ENCODE measurements at places on chromosomes 11 and 22. TPM values are rescaled to one million over a fixed set of nuclear protein-coding genes. Genes with fewer than 3 reads are reported as not detected.

DNA sequence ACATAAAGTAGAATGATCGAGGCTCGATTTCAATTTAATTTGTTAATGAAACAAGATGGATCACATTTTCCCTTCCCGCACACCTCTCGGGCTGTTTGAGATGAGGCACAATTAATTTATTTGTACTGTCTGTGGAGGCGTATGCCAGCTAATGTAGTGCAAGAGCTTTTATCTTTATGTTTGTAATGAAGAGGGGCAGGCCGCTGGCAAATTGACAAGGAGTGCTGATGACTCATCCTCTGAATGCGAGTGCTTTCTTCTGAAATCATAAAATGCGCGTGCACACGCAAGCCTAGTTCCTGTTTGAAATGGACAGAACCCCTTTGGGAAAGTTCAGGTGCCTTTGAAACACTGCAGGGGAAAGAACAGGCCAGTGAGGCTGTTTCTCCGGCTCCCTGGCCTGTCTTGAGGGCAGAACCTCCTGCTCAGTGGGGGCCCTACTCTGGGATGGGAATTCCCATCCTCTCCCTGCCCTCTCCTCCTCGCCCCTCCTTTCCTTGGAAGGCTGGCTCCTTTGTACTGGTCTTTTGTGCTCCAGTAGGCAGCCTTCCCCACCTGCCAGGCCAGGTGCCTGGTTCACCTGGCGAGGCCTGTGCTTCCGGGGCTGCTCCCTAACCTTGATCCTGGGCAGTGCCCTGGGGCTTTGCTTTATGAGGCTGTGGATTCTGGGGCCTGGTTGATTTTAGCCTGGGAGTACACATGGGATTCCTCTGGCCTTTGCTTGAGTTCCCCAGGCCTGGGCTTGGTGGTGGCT, 50.3 kb downstream of the TEAD1 start:
- DNase-seq, result no peak

GRCh38 chr11:127651888-127652221, 651.3 kb upstream of the KIRREL3 start:
- DNase-seq, result no peak

DERL3 gene
- total RNA-seq, result 9.6 TPM

GRCh38 chr11:77346906-77347603, 45.6 kb upstream of the GDPD4 start:
- DNase-seq, result no peak

DNA sequence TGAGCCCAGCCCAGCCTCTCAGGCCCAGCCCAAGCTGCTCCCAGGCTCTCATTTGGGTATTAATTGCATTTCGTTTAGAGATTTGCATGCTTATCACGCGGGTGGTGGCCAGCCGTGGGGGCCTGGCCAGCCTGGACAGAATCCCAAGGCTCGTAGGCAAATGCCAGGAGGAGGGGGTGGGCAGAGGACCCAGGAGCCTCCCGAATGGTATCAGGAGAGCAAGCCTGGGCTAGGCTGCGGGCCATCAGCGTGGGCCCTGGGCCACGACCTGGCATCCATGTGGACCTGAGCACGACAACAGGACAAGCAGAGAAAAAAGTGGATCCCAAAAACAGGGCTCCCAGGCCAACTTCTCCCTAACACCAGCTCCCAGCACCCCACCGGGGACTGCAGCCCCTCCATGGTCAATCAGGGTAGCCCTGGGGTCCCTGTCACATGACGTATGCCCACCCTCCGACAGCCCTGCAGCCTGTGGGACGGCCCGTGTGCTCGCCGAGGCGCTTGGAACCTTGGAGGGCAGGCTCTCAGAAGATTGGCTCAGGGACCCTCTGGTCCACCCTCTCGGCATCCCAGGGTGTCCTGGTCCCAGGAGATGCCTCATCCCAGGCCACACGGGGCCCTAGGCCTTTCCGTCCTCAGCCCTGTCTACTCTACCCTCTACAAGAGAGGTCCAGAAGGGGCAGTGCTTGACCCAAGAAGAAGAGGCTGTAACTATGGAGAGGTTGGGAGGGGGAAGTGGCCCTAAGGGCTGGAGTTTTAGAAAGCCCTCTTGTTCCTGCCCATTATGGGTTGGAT, 8.8 kb downstream of the ASCL2 start:
- DNase-seq, result no peak

PYGM gene
- total RNA-seq, result 3.8 TPM

- DNase-seq, result no peak
Measured at GRCh38 chr11:106457727-106458126, 380.3 kb downstream of the AASDHPPT start.

GRCh38 chr11:125401746-125402145, 94.3 kb downstream of the FEZ1 start:
- DNase-seq, result no peak

PTPRCAP gene
- 351 TPM for total RNA-seq

- DNase-seq, result no peak
Measured at GRCh38 chr22:44146088-44146861, 34.5 kb upstream of the PARVG start.

DNA sequence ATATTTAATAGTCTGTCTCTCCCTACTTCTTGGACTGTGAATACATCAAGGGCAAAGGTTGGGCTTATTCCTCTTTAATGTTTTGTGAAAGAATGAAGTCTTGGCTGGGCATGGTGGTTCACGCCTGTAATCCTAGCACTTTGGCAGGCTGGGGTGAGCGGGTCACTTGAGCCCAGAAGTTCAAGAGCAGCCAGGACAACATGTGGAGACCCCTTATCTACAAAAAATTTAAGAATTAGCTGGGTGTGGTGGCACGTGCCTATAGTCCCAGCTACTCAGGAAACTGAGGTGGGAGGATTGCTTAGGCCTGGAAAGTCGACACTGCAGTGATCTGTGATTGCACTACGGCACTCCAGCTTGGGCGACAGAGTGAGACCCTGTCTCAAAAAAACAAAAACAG, 20.2 kb downstream of the RNF121 start:
- no peak for DNase-seq

DNA sequence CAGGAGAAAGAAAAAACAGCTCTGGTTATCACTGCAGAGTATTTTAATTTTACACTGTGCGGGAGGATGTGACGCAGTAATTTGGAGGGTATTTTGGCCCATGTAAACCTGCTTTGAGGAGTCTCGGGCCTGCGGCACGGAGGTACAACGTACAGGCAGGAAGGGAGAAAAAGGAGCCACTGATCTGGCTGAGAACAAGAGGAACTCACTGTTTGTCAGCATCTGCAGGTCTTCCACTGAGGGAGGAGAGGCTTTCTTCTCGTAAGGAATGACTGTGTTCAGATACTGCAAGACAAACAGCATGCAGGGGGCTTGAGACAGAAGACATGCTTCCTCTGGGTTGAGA, 44.0 kb downstream of the FEZ1 start:
- DNase-seq, result no peak

- DNase-seq, result no peak
Measured at GRCh38 chr11:12705874-12706273, 31.7 kb downstream of the TEAD1 start.

GRCh38 chr11:122362381-122362780, 246.4 kb upstream of the BLID start:
- DNase-seq, result no peak

GRCh38 chr11:83157594-83158356, 844 bp downstream of the PCF11 start:
- DNase-seq, result peak; percentile 69

KIRREL3 gene
- total RNA-seq, result not detected

- no peak for DNase-seq
Measured at GRCh38 chr11:121368364-121369240, 76.0 kb downstream of the SC5D start.

CATSPERZ gene
- total RNA-seq, result not detected

DNA sequence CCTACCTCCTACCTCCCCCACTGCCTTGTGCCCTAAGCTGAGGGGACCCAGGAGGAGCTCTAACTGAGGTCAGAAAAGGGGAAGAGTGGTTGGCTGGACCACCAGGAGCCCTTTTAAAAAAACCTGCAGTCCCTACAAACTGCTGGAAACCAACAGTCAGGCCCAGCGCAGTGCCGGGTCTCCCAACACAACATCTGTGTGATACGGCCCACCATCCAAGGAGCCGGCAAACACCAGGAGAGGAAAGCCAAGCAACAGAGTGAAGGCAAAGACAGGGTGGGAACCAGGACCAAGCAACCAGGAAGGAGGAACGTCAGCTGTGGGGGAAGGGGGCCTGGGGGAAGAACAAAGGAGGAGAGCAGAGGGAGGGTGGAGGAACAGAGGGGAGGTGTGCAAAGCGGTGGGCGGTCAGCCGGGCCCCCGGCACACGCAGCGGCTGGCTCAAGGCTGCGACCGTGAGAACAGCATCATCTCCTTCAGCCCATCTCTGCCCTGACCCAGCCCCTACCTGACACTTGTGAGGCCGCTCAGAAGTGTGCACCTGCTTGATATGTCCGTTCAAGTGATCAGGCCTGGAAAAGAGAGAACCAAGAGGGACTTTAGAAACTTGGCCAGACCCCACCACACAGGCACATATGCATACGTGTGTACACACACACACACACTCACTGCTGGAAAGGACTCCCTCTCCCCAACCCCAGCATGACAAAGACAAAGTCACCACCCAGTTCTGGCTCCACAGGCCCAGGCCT, 3.6 kb downstream of the PATZ1 start:
- no peak for DNase-seq

- no peak for DNase-seq
Measured at GRCh38 chr11:82676483-82677094, 57.1 kb downstream of the FAM181B start.

DNA sequence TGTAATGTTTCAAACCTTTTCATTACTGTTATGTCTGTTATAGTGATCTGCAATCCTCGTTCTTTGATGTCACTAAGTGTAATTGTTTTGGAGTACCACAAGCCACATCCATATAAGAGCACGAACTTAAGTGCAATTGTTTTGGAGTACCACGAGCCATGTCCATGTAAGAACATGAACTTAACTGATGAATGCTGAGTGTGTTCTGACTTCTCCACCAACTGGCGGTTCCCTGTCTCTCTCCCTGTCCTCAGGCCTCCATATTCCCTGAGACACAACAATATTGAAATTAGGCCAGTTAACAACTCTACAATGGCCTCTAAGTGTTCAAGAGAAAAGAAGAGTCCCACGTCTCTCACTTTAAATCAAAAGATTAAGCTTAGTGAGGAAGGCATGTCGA, 23.5 kb downstream of the TESMIN start:
- DNase-seq, result no peak

UBQLN3 gene
- total RNA-seq, result 0.17 TPM

EIF4G2 gene
- 630 TPM for total RNA-seq

DNA sequence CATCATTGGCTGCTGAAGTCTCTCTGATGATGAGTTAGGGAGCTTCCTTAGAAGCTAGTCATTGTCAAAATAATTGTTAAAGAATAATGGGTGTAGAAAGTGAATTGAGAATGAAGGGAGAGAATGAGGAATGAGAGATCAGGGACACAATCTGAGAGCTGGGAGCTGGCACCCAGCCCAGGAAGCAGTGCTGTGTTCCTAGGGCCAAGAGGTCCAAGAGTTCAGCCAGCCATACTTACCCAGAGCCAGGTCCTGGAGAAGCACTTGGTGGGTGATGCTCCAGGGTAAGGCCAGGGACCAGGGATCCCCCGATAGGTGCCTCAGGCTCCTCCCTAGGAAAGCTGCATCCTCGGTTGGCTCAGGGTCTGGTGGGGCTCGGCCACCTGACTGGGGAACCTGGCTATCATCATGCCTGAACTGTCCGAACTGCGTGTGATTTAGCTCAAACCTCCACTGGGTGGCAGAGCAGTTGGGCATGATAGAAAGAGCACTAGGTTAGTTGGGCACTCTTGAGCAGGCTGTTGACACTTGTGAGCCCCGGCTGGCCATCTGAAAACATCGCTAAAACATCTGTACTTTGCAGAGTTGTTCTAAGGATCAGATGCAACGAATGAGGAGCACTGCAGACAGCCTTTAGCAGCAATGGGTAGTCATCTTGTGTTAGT, 123.9 kb upstream of the NCAM1 start:
- DNase-seq, result no peak

- peak; percentile 61 for DNase-seq
Measured at GRCh38 chr11:129853518-129854231, 38.0 kb downstream of the TMEM45B start.

GRCh38 chr11:68282141-68282860, 10.5 kb upstream of the C11orf24 start:
- DNase-seq, result peak; percentile 49

GRCh38 chr11:128596250-128596649, 8.9 kb upstream of the ETS1 start:
- no peak for DNase-seq

GRCh38 chr11:15113381-15113780, 1.3 kb upstream of the INSC start:
- no peak for DNase-seq

DNA sequence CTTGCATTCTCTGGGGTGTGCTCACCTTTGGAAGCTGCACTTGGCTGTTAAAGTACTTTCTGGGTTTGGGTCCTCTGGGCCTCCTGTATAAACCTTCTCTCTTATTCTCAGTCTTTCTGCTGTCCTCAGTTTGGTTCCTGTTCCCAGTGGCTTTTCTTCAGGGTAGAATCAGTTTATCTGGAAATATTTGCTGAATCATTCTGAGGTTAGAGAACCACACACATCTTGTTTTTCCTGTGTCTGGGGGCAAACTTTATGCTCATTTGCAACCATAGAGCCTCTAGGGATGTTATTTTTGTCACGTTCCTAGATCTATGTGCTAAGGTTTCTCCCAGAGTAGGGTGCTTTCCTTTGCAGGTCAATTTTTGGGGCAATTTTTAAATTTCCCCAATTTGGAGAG, 224.3 kb upstream of the C11orf87 start:
- no peak for DNase-seq

- DNase-seq, result no peak
Measured at GRCh38 chr11:58318532-58318931, 40.3 kb downstream of the OR5B17 start.

GRCh38 chr11:123202155-123203151, 7.4 kb upstream of the CLMP start:
- no peak for DNase-seq

DEPDC7 gene
- 2.7 TPM for total RNA-seq

GRCh38 chr22:48837341-48837935, 990.2 kb downstream of the BRD1 start:
- DNase-seq, result no peak

GRCh38 chr22:45616432-45616831, 55.2 kb upstream of the ATXN10 start:
- no peak for DNase-seq

- no peak for DNase-seq
Measured at GRCh38 chr11:95245038-95245437, 14.0 kb upstream of the SESN3 start.

DNA sequence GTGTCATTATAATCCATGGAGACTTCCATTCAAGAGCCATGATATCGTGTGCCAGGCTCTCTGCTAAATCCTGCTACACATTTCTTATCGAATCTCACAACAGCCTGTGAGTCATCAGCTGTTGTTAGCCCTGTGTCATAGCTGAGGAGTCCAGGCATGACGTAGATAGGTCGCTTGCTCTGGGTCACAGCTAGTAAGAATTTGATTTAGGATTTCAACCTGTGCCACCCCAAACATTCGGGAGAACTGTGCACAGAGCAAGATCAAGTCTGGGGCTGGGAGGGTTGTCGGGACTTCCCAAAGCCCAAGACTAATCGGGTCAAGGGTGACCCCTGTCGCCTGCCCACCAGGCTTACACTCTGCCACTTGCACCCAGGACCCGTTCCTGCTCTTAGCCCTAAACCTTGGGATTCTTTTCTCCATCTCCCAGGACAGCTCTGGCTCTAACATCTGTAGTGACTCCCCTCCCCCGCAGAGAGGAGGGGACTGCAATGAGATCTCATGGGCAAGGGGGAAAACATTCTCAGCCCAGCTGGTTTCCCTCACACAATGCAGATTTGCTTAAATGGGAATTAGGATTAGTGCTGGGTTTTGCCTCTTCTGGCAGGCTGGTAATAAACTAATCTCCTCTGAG, 34.3 kb downstream of the TSPAN18 start:
- DNase-seq, result no peak

LDHAL6A gene
- not detected for total RNA-seq

SCGB1D2 gene
- total RNA-seq, result not detected

HBE1 gene
- not detected for total RNA-seq
